NB4 (cell line): ENCODE measurements at places on chromosomes 16 and 17.
A peak's percentile ranks its signal among the peaks of the same experiment; 100 is the strongest.

DNA sequence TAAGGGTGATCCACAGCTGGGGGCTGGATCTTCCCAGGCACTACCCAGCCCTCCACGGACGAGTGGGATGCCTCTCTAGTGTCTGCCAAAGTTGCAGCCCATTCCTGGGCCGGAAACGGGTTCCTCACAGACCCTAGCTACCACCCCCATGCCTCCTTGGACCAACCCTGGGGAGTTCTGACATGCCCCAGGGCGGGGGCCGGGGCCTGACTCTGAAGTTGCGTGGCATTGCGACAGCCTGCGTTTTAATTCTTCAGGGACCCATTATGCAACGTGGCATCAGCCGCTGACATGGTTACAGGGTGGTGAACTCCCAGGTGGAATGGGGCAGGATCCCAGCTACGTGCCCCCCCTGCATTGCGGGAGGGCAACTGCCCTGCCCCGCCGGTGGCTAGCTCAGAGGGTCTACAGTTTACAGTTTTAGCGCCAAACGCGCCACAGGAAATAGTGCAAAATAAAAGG is 2.7 kb downstream of the CBX4 start:
- DNase-seq = peak; percentile 95

- no peak for DNase-seq
These were observed 605 bp upstream of the ABAT start for GRCh38 chr16:8673611-8674412.

DNA sequence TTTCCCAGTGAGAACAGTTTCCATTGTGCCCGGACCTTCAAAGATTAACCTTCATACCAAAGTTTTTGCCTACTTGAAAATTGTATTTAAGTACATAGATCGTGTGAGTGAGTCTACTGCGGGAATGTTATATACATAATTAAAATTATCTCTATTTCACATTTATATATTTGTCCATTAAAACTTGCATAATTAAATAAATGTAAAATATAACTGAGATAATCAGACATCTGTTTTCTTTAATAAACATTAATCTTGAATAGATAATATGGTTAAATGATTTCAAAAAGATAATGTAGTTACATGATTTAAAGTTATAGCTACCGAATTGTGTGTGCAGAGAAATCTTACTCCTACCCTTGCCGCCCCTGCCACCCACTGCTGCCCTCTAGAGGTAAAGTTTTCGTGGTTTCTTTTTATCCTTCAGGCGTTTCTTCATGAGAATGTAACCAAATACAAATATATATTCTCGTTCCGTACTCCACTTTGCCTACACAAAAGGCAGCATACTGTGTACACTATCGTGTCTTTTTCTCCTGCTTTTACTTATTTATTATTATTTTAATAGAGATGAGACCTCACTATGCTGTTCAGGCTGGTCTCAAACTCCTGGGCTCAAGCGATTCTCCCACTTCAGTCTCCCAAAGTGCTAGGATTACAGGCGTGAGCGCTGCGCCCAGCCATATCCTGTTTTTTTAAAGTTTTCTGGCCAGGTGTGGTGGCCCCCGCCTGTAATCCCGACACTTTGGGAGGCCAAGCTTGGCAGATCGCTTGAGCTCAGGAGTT is 35.6 kb downstream of the RPA1 start:
- peak; percentile 39 for DNase-seq

- DNase-seq = no peak
These were observed 9.4 kb upstream of the ZNF689 start for GRCh38 chr16:30619638-30620037.

- DNase-seq = no peak
These were observed 2.4 kb downstream of the PHF23 start for GRCh38 chr17:7236808-7237207.

- DNase-seq = no peak
These were observed 13.5 kb upstream of the KSR1 start for GRCh38 chr17:27442702-27443101.

DNA sequence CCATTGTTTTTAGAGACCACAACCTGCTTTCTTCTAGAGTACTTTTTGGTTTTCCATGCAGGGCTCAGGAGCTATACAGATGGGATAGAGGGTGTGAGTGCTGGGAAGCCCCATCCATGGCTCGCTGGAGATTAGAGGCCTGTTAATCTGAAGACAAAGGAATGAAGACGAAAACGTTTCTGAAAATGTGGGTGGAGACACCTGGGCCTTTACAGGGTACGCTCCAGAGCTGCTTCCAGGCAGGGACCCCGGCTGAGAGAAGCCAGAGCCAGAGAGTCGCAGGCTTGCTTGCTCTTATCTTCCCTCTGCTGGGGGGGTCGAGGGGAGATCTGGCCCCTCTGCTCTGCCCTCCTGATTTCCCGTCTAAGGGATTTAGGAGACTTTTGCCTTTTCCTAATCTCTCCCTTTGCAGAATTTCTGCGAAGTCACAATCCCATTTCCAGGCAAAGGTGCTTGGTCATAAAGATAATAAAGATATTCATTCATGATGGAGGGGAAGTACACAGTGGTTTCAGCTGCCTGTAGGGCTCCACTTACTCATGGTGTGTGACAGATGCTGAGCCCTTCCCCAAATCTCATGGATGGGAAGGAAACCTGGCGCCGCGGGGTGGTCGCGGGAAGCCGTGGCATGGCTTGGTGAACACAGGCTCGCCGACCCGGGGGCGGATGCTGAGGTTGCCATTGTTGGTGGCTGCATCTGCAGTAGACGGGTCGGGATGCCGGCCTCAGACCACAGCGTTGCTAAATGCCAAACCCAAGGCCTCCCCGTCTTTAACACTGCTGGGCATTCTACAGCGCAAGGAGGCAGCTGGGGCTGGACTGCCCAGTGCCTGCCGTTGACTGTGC is 4.8 kb upstream of the SOCS3 start:
- peak; percentile 72 for DNase-seq

GRCh38 chr17:45364531-45365390 is 47.9 kb upstream of the MAP3K14 start:
- DNase-seq = peak; percentile 93

DNA sequence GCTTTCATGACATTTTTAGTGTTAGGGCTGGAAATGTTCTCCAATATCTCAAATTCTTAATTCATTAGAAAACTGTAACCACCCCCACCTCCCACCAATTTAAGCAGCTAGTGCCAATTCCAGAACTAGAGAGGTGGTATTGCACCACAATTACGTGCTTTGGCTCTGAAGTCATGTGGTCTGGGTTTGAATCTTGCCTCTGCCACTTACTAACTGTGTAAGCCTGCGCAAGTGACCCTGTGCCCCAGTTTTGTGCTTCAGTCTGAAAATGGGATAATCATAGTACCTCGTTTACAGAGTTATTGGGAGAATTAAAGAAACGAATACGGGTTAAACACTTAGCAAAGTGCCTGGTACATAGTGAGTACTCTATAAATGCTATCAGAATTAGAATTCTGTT is 14.2 kb upstream of the MPHOSPH6 start:
- peak; percentile 15 for DNase-seq

DNA sequence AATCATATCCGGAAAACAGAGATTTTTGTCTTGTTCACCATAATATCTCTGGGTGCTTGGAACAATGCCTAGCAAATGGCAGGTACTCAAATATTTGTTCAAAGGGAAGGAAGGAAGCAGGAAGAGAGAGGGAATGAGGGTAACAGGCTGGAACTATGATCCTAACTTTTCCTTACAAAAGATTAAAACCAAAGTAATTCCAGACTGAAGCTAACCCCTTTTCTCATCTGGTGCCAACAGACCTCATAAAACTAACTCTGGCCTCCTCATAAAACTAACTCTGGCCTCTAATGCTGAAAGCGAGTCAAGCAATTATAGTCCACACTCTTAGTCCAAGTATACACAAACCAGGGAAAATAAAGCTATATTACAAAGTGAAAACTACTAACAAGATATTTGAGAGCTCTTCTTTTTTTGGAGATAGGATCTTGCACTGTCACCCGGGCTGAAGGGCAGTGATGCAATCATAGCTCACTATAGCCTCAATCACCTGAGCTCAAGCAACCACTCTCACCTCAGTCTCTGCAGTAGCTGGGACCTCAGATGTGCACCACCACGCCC is 84.6 kb downstream of the KANSL1 start:
- DNase-seq = peak; percentile 20

DNA sequence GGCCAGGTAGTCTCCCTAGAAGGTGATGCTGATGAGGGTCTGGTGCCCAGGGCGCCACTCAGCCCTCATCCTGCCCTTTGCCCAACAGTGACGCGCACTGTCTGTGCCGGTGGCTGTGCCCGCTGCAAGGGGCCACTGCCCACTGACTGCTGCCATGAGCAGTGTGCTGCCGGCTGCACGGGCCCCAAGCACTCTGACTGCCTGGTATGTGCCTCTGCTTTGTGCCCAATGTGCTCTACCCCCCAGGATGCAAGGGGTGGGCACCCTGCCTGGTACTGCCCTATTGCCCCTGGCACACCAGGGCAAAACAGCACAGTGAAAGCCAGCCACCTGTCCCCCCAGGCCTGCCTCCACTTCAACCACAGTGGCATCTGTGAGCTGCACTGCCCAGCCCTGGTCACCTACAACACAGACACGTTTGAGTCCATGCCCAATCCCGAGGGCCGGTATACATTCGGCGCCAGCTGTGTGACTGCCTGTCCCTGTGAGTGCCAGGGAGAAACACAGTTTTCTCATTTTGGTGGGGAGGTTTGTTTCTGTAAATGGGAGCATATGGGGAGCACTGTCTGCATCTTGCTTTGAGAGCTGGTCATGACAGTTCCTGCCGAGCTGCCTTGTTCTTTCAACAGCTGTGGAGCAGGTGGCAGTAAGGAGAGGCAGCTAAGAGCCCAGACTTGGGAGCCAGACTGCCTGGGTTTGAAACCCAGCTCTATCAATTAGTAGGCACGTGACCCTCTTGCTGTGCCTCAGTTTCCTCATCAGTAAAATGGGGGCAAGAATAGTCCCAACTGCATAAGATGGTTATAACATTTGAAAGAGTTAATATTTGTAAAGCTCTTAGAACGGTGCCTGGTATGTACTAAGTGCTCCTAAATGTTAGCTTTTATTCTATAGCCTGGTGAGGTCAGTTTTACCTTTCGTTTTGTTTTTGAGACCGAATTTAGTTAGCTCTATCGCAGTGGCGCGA is 10.4 kb downstream of the ERBB2 start:
- no peak for DNase-seq

GRCh38 chr17:76265624-76266243 is 586 bp downstream of the UBALD2 start:
- peak; percentile 63 for DNase-seq

DNA sequence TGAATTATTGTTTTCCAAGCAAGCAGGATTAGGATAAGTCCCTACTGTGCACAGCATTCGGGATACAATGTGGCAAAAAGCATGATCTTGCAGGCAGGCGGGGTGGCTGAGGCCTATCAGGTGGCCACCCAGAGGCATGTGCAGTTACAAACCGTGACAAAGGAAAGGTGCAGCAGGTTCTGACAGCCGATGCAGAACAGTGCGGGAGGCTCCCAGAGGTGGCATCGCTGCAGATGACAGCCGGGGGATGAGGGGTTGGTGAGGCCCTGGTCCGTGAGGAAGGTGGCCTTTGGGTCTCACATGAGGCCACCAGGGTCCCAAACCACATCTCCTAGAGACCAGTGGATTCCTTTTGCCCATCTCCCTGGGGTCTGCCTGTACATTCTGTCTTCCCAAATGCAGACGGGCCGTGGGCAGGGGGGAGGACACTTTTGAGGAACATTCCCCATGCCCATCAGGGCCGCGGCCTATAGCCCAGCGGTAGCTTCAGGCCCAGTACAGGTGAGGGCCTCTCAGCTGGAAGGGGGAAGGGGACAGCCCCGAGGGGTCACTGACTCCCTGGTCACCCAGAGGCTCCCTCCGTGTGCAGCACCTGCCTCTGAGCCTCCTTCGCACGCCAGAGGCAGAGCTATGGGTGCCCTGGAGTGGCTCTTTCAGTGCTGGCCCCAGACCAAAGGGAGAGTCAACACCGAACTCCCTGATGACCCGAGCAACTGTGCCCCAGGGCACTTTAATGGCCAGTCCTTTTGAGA is 85.1 kb downstream of the SOCS1 start:
- no peak for DNase-seq

DNA sequence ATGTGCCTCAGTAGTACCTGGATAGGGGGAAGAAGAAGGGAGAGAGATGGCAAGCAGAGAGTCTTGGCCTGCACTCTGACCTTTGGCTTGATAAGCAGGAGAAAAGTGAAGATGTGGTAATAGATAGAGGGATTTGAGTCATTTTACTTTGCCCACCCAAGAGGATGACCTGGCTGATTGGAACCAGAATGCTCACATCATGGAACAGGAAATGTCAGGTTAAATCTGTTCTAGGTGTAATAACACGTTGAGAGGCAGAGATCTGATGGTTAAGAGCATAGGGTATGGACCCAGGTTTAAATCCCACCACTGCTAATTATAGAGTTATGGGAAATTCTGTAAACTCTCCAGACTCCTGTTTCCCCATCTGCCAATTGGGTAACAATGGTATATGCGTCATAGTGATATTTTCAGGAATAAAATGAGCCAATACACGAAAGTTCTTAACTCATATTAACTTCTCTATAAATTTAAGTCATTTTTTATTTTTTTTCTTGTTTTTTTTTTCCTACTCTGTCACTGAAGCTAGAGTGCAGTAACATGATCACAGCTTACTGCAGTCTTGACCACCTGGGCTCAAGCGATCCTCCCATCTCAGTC is 8.1 kb upstream of the CCL18 start:
- DNase-seq = no peak

DNA sequence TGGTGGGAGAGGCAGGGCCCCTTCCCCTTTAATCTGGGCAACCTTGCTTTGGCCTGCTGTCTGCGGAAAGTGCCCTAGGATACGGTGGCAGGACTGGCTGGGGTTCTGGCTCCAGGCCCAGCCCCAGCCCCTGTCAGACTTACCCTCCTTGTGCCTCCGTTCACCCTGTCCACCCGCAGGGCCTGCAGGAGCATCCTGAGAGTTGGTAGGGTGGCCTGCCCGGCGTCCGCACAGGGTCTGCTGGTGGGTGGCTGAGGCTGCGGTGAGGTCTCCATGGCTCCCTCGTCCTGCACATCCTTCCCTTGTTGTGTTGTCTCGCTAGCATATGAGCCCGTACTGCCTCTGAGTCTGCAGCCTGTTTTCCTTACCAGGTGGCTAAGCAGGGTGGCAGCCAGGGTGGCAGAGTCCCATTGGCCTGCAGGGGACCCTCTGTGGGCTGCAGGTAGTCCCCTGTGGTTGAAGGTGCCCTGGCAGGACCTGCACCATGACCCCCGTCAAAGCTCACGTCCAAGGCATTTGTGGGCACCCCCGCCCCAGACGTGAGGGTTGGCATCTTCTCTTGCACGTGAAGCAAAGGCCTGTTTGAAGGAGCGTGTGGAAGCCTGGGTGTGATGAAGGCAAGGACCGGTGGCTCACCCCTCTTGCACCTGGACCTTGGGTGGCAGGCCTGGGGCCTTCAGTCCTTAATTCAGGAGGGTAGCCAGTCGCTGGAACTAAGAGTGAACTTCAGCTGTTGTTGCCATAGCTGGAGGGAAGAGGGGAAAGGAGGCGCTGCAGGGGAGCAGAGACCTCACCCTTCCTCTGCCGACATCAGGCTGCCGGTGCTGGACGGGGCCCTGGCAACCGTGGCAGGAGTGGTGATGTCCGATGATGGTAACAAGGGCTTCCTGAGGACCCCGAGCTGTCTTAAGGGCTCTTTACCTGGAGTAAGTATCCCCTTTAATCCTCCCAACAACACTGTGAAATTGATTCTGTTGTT is 293.7 kb downstream of the SEC14L1 start:
- DNase-seq = no peak
